Vagina (tissue), 2 donors: ENCODE measurements at places on chromosomes 5 and 9.

GRCh38 chr9:32431940-32432555, 47.6 kb downstream of the ACO1 start:
- H3K36me3 ChIP-seq: no peaks in the 10 kb centered on the region
- H3K27me3 ChIP-seq: no peaks in the 10 kb centered on the region
- DNase-seq: no peak
- H3K27ac ChIP-seq: no peak overlapping the region

DNA sequence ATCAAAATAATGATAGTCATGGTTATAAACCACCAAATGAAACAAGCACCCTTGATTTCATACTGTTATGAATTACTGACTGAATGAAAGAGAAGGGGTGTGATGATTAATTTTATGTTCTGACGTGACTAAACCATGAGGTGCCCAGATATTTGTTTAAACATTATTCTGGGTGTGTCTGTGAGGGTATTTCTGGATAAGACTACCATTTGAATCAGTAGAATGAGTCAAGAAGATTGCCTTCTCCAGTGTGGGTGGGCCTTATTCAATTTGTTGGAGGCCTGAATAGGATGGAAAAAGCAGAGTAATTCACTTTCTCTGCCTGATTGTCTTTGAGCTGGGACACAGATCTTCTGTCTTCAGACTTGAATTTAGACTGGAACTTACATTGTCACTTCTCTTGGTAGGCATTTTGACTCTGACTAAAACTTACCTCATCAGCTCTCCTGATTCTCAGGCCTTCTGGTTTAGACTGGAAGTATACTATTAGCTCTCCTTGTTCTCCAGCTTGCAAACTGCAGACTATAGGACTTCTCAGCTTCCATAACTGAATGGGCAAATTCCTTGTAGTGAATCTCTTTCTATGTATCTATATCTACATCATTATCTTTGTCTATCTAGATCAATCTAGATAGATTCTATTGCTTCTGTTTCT, 321.9 kb upstream of the TARS1 start:
- no peaks in the 10 kb centered on the region for H3K36me3 ChIP-seq
- no peak overlapping the region for H3K27ac ChIP-seq
- H3K4me3 ChIP-seq: no peak overlapping the region
- no peaks in the 10 kb centered on the region for H3K27me3 ChIP-seq
- DNase-seq: no peak
- H3K4me1 ChIP-seq: no peaks in the 10 kb centered on the region

DNA sequence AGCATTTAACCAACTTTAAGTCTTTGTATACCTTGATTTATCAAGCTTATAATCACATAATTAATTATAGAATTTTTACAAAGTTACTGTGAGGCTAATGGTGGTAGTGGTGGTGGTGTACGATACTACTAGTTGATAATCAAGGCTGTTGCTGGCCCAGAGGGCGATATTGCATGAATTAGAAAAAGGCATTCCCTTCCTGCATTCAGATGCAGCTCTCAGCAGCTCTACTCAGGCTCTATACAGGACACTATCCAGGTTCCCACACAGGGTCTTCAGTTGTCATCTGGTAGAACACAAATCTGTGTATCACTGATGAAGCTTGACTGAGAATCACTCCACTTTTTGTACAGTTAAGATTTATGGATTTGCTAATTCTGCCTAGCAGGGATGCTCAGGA, 562.8 kb upstream of the C9orf72 start:
- no peaks in the 10 kb centered on the region for H3K36me3 ChIP-seq
- H3K4me3 ChIP-seq: no peak overlapping the region
- no peaks in the 10 kb centered on the region for H3K4me1 ChIP-seq
- DNase-seq: no peak
- H3K27ac ChIP-seq: no peak overlapping the region

DNA sequence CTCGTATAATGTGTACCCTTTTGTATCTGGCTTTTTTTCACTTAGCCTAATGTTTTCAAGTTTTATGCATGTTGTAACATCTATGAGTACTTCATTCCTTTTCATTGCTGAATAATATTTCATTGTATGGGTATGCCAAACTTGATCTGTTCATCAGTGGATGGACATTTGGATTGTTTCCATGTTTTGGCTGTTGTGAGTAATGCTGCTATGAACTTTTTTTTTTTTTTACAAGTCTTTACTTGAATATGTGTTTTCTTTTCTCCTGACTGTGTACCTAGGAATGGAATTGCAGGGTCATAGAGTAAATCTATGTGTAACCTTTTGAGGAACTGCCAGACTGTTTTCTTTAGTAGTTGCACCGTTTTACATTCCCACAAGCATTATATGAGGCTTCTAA, 52.4 kb downstream of the MTREX start:
- no peaks in the 10 kb centered on the region for H3K36me3 ChIP-seq
- no peak overlapping the region for H3K27ac ChIP-seq
- no peak for DNase-seq
- H3K4me1 ChIP-seq: no peaks in the 10 kb centered on the region

DNA sequence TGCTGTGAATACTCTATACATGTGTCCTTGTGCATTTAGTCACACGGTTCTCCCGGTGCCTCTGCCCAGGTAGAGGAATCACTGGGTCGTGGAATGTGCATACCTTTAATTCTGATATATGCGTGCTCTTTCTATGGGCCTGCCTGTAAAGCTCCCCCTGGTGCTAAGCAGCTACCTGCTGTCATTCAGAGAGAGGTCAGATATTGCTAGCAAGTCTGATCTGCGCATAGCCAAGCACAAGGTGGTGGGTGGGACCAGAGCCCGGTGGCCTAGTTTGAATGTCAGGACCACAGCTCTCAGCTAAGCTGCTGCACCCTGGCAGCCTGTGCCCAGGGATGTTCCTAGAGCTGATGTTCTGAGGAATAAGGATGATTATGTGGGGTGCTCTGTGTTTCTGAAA, 33.4 kb downstream of the TJP2 start:
- peaks cover 6% of the 10 kb centered on the region for H3K4me1 ChIP-seq
- H3K36me3 ChIP-seq: no peaks in the 10 kb centered on the region
- H3K27me3 ChIP-seq: no peaks in the 10 kb centered on the region
- DNase-seq: no peak
- H3K4me3 ChIP-seq: no peak overlapping the region
- H3K27ac ChIP-seq: no peak overlapping the region

- no peak overlapping the region for H3K4me3 ChIP-seq
- H3K4me1 ChIP-seq: peaks cover 16% of the 10 kb centered on the region
- H3K36me3 ChIP-seq: no peaks in the 10 kb centered on the region
- no peak for DNase-seq
These were observed 59.9 kb upstream of the IL6ST start for GRCh38 chr5:56054666-56055065.

DNA sequence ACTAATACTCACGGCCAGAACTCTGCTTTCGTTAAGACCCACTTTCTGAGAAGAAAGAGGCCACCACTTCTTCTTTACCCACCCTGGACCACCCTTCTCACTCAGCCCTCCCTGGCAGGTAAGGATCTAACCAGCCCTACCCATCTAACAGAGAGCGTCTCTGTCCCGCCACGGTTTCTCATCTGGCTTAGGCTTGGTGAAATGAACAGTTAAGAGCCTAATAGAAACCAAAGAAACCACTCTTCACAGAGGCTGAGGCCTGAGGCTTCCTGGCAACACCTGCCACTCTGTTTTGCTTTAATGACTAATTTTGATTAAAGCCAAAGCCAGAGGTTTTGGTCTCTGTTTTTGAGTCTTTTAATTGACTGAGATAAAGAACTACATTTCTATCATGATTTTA, 354.1 kb upstream of the SLC30A5 start:
- H3K27ac ChIP-seq: no peak overlapping the region
- H3K4me3 ChIP-seq: no peak overlapping the region
- DNase-seq: no peak
- H3K36me3 ChIP-seq: no peaks in the 10 kb centered on the region

GRCh38 chr5:163508753-163509152, 3.3 kb downstream of the MAT2B start:
- H3K4me3 ChIP-seq: peak overlapping the region; percentile 23
- no peak for DNase-seq
- H3K36me3 ChIP-seq: no peaks in the 10 kb centered on the region
- H3K4me1 ChIP-seq: peaks cover 65% of the 10 kb centered on the region
- no peaks in the 10 kb centered on the region for H3K27me3 ChIP-seq

- no peaks in the 10 kb centered on the region for H3K27me3 ChIP-seq
- no peak overlapping the region for H3K4me3 ChIP-seq
- H3K4me1 ChIP-seq: peaks cover 16% of the 10 kb centered on the region
- no peak overlapping the region for H3K27ac ChIP-seq
These were observed 206.2 kb downstream of the DCP2 start for GRCh38 chr5:113182658-113183344.

GRCh38 chr5:142152384-142152732, 43.8 kb downstream of the NDFIP1 start:
- no peaks in the 10 kb centered on the region for H3K36me3 ChIP-seq
- no peak for DNase-seq
- H3K27me3 ChIP-seq: no peaks in the 10 kb centered on the region

GRCh38 chr5:104444656-104445055, 882.1 kb upstream of the NUDT12 start:
- no peak overlapping the region for H3K27ac ChIP-seq
- H3K4me3 ChIP-seq: no peak overlapping the region
- no peaks in the 10 kb centered on the region for H3K36me3 ChIP-seq
- DNase-seq: no peak
- no peaks in the 10 kb centered on the region for H3K4me1 ChIP-seq
- no peaks in the 10 kb centered on the region for H3K27me3 ChIP-seq

DNA sequence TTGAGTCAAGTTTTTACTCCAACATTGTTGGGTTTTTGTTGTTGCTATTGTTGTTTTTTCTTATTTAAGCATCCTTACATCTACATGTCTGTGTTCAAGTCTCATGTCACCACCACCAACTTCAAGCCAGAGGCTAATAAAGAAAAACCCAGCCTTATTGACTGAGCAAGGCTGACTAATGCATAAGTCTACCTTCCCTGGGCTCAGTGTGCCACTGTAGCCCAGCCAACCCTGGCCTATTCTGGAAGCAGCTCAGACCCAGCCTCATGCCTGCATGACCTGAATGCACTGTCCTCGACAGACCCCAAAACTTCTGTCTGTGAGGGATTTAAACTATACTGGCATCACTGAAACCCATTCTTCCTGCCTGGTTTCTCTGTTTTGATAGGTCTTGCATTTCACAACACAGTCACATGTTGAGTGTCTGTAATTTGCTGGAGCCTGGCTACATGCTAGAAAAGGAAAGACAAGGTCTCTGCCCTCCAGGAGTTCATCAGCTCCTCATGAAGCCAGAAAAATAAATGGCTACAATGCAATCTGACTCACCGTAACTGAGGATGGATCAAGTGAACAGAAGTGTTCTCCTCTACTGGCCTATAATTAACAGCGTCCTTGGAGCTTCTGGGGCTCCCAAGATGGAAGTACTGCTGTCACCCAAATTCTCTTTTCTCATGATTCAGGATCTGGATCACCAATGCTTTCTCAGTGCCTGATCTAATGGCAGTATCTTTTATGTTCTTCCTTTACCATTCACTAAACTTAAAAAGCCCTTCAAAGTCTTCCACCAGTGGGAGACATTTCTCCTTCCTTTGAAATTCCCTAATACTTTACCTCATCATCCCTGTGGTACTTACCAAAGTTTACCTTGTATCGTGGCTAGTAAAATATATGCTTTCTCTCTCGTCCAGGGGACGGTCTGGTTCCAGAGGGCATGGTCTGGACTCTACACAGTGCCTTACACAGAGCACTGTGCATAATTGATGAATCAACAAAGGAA, 103.9 kb upstream of the IFNE start:
- no peak overlapping the region for H3K27ac ChIP-seq
- no peaks in the 10 kb centered on the region for H3K27me3 ChIP-seq
- H3K4me1 ChIP-seq: no peaks in the 10 kb centered on the region
- H3K36me3 ChIP-seq: no peaks in the 10 kb centered on the region
- no peak overlapping the region for H3K4me3 ChIP-seq
- no peak for DNase-seq

- H3K4me1 ChIP-seq: peaks cover 7% of the 10 kb centered on the region
- H3K36me3 ChIP-seq: no peaks in the 10 kb centered on the region
- H3K27ac ChIP-seq: no peak overlapping the region
- no peaks in the 10 kb centered on the region for H3K27me3 ChIP-seq
These were observed 47.0 kb downstream of the CRB2 start for GRCh38 chr9:123402981-123403509.

GRCh38 chr9:117145811-117146490, 268.9 kb downstream of the ASTN2 start:
- no peaks in the 10 kb centered on the region for H3K4me1 ChIP-seq
- no peaks in the 10 kb centered on the region for H3K36me3 ChIP-seq
- no peak for DNase-seq
- no peaks in the 10 kb centered on the region for H3K27me3 ChIP-seq
- no peak overlapping the region for H3K4me3 ChIP-seq

DNA sequence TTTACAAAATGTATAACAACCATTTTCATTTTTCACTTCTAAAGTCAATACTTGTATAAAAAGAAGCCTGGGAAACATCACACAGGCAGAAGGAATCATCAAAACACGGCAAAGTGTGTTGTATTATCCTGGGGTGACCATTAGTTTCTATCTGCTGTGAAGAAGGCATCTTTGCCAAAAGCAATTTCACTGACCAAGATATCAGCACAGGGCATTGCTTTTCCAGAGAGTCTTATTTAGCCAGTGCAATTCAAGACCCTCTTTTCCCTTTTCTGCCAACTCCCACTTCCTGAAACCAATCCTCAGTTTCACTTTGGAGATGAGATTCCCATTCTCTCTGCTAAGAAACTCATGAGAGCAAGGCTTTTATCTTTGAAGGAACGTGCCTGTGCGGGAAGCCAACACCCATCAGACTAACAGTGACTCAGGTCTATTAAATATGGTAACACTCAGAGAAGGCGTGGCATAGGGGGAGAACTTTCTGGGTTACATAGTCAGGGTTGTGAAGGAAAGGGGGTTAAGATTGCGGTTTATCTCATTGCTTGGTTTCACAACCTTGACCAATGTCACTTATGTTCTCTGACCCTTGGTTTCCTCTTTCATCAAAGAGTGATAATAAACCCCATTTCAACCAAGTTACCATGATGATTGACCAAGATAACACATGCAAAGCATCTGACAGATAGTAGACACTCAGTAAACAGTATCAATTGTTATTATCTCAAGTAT, 666.9 kb upstream of the KLF4 start:
- H3K36me3 ChIP-seq: no peaks in the 10 kb centered on the region
- no peak overlapping the region for H3K4me3 ChIP-seq
- no peaks in the 10 kb centered on the region for H3K27me3 ChIP-seq
- peaks cover 5% of the 10 kb centered on the region for H3K4me1 ChIP-seq

DNA sequence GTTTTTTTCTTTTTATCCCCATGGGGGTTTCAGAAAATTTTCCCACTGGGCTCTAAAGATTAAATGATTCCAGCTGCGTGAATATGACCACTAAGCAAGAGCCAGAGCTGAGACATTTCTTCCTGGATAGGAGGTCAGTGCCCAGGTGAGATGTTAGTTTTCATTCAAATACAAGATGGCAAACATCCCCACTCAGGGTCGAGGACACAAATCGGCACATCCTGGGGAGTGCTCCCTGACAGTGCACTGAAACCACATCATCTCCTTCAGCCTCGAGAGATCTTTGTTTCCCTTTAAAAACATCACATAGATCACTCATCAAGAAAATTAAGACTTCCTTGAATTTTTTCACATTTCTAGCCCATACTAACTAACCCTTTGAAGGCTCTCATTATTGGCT, 273.2 kb upstream of the PANK3 start:
- H3K27me3 ChIP-seq: no peaks in the 10 kb centered on the region
- H3K36me3 ChIP-seq: no peaks in the 10 kb centered on the region
- no peak overlapping the region for H3K27ac ChIP-seq
- no peak for DNase-seq
